ENCODE measurements at places on chromosomes 2 and 18.
A peak's percentile ranks its signal among the peaks of the same experiment; 100 is the strongest.

GRCh38 chr2:221485503-221485870 is 86.6 kb downstream of the EPHA4 start:
- no peaks in the 10 kb centered on the region for H3K27me3 ChIP-seq
- H3K4me3 ChIP-seq, result no peak overlapping the region
- no peaks in the 10 kb centered on the region for H3K36me3 ChIP-seq
- no peaks in the 10 kb centered on the region for H3K4me1 ChIP-seq
- no peak for DNase-seq

DNA sequence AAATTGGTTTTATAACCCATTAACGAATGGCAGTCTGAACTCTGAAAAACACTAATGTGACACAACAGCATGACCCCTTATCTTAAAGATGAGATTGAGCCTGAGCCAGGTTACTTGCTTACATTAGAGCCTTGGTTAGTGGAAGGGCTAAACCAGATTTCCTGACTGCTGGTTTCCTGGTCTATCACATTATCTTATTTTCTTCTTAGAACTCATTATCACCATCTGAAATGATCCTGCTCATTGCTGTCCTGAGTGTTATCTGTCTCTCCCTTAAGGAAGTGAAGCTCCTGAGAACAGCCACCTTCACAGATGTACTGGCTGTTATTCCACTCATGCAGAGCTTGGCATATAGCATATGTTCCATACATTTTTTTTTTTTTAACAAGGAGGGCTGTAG is 9.0 kb upstream of the NRP2 start:
- no peaks in the 10 kb centered on the region for H3K27me3 ChIP-seq
- no peaks in the 10 kb centered on the region for H3K4me1 ChIP-seq
- no peak for DNase-seq
- H3K27ac ChIP-seq, result no peak overlapping the region
- H3K4me3 ChIP-seq, result no peak overlapping the region
- no peaks in the 10 kb centered on the region for H3K36me3 ChIP-seq

- no peak for DNase-seq
- peaks cover 18% of the 10 kb centered on the region for H3K4me1 ChIP-seq
- H3K36me3 ChIP-seq, result no peaks in the 10 kb centered on the region
- H3K27ac ChIP-seq, result no peak overlapping the region
- no peaks in the 10 kb centered on the region for H3K27me3 ChIP-seq
- H3K4me3 ChIP-seq, result no peak overlapping the region
Observed at GRCh38 chr18:79801217-79801616, 3.5 kb downstream of the KCNG2 start.

DNA sequence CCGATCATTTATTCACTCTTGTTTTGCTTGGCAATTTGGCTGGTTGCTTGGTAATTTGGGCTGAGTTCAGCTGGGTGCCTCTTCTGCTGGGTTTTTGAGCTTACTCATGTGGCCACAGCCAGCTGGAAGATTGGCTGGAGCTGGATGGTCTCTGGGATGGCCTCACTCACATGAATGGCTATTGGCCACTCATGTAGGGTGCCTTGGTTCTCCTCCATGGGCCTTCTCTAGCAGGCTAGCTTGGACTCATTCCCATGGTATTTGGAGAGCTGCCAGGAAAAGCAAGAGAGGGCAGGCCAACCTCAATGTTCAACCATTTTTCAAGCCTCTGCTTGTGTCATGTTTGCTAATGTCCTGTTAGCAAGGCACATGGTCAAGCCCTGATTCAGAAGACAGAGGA is 16.9 kb downstream of the ZAP70 start:
- DNase-seq, result no peak
- H3K27ac ChIP-seq, result no peak overlapping the region
- no peaks in the 10 kb centered on the region for H3K36me3 ChIP-seq
- H3K27me3 ChIP-seq, result no peaks in the 10 kb centered on the region

DNA sequence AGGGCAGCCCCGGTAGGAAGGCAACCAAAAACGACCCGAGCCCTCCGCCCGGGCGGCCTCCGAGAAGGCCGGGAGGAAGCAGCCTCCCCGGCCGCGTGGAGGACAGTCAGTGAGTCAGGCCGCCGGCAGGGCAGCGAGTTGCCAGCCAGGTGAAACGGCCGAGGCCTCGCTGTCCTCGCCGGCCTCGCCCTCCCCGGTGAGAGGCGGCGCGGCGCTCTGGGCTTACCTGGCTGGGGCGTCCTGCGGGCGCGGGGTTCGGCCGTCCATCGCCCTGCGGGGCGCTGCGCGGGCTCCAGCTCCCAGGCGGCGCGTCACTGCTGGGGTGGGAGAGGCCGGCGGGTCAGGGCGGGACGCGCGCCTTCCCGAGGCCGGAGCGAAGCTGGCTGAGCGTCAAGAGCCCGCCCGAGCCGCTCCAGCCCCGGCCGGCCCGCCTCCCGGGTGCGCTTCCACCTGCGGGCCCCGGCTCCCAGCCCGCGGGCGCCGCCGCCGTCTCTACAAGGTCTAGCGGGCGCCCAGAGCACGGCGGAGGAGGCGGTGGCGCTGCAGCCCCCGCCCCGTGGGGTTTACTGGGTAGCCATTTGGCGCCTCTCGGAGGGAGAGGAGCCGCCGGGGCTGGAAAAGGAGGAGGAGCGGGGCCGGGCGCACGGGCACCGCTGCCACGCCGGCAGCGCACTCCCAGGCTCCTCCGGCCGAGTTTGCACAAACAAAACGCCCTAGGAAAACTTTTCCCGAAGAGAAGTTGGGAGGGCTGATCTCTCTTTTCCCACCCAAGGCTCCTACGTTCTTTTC is 499 bp downstream of the COBLL1 start:
- peak overlapping the region; percentile 100 for H3K27ac ChIP-seq
- H3K36me3 ChIP-seq, result no peaks in the 10 kb centered on the region
- peak; percentile 87 for DNase-seq
- no peaks in the 10 kb centered on the region for H3K27me3 ChIP-seq
- peaks cover 50% of the 10 kb centered on the region for H3K4me1 ChIP-seq
- peak overlapping the region; percentile 75 for H3K4me3 ChIP-seq

- H3K4me3 ChIP-seq, result no peak overlapping the region
- DNase-seq, result no peak
- H3K36me3 ChIP-seq, result no peaks in the 10 kb centered on the region
- no peak overlapping the region for H3K27ac ChIP-seq
Observed at GRCh38 chr2:234828382-234829073, 123.3 kb upstream of the SH3BP4 start.

- H3K4me1 ChIP-seq, result no peaks in the 10 kb centered on the region
- no peak overlapping the region for H3K4me3 ChIP-seq
- no peaks in the 10 kb centered on the region for H3K27me3 ChIP-seq
- no peaks in the 10 kb centered on the region for H3K36me3 ChIP-seq
Observed at GRCh38 chr2:160351956-160352355, 141.7 kb downstream of the RBMS1 start.

- no peaks in the 10 kb centered on the region for H3K36me3 ChIP-seq
- no peak overlapping the region for H3K27ac ChIP-seq
- H3K27me3 ChIP-seq, result no peaks in the 10 kb centered on the region
- H3K4me1 ChIP-seq, result no peaks in the 10 kb centered on the region
- DNase-seq, result no peak
- H3K4me3 ChIP-seq, result no peak overlapping the region
Observed at GRCh38 chr2:208179028-208179609, 10.7 kb downstream of the C2orf80 start.

DNA sequence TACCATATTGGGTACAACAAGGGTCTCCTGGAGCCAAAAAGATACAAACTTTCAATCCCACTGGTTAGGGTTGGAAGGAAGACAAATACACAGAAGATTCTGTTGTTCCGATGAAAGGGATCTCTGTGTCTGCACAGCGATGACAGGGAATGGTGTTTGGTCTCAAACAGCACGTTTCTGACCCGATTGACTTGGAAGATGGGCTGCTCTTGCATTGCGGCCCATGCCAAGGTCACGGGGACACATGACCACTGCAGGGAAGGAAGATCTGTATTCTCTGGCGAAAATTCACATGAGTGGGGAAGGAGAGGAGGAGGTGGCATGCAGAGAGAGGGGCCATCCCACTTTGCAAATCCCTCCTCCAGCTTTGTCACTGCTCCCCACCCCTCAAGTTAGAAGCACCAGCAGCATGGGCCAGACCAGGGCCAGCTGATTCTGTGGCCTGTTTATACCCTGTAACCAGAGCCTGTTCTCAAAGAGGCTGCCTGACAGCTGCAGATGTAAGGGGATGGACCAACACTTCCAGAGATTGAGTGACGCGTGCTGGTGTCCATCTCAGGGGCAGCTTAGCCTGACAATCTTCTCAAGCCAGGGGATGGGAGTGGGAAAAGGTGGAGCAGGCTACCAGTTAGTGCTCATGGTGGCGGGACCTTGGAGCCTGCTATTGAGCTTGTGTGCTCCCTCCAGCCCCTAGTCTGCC is 57.2 kb downstream of the TNP1 start:
- no peaks in the 10 kb centered on the region for H3K4me1 ChIP-seq
- DNase-seq, result no peak
- no peaks in the 10 kb centered on the region for H3K27me3 ChIP-seq
- no peak overlapping the region for H3K4me3 ChIP-seq
- no peak overlapping the region for H3K27ac ChIP-seq
- H3K36me3 ChIP-seq, result no peaks in the 10 kb centered on the region

- H3K4me1 ChIP-seq, result no peaks in the 10 kb centered on the region
- no peaks in the 10 kb centered on the region for H3K36me3 ChIP-seq
- H3K27me3 ChIP-seq, result no peaks in the 10 kb centered on the region
- no peak for DNase-seq
- no peak overlapping the region for H3K27ac ChIP-seq
Observed at GRCh38 chr2:228417526-228417925, 236.0 kb upstream of the SPHKAP start.

DNA sequence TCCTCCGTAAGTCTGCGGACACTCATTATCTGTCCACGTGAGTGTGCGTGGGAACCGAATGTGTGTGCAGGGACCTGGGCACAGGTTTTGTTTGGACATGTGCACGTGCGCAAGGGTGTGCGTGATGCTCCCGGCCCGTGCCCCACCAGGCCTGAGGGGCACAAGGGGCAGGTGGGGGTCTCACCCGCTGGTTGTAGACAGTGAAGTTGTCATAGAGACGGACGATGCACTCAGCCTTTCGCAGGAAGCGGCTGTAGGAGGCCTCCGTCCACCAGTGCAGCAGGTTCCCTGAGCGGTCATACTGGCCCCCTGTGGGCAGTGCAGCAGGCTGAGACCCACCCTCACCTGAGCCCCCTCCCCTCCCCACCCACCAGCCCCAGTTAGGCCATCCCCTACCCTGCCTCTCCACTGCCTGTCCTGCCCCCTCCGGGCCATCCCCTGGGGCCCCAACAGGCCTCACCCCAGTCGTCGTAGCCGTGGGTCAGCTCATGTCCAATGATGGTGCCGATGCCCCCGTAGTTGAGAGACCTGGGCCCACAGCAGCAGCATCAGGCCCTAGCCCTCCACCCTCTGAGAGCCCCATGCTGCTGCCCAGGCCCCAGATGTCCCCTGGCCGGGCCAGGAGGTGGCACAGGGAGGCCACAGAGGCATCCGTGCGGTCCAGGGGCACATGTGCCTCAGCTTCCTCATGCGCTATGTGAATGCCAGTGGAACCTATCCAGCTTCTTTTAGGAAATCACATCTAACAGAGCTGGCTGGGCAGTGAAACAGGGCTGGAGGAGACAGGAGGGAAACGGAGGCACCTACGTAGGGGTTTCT is 6.1 kb downstream of the ECEL1 start:
- H3K4me1 ChIP-seq, result peaks cover 11% of the 10 kb centered on the region
- no peak overlapping the region for H3K27ac ChIP-seq
- H3K27me3 ChIP-seq, result no peaks in the 10 kb centered on the region
- no peak overlapping the region for H3K4me3 ChIP-seq

DNA sequence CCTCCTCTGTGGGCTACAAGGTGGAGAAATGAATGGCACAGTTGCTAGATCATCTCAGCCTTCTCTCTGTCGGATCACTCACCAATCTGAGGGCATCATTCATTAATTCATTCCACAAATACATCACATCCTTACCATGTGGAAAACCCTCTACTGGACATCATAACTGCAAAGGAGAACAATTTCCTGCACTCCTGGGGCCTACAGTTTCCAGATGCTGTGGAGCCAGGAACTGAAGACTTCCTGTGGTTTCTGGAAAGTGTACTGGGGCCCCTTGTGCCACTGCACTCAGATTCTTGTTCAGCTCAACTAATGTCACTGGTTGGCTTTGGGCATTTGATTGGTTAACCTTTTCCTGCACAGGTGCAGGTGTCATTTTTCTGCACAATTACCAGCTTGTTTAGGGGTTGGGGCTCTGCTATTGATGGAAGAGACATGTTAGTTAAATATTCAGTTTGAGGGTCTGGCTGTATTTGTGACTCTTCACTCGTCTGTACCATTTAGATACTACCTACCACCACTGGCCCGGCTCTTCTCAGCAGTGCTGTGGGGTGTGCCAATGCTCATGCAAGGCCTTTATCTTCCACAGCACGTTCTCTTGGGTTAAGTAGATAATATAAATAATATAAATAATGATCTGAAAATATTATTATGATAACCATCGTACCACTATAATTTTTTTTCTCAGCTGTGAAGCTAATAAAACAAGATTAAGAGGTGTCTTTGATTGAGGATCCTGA is 427.3 kb downstream of the TSN start:
- no peaks in the 10 kb centered on the region for H3K4me1 ChIP-seq
- H3K4me3 ChIP-seq, result no peak overlapping the region
- H3K36me3 ChIP-seq, result no peaks in the 10 kb centered on the region
- H3K27me3 ChIP-seq, result no peaks in the 10 kb centered on the region
- no peak for DNase-seq

DNA sequence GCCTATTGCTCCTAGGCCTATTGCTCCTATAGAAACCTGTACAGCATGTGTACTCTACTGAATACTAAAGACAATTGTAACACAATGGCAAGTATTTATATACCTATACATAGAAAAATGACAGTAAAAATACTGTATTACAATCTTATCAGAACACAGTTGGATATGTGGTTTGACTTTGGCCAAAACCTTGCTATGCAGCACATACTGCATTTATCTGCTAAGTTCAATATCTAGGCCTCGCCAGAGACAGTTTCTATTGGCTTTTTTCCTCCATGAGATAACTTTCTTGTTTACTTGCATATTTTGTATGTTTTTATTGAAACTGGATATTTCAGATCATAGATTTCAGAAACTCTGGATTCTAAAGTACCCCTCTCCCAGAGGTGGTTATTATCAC is 19.3 kb upstream of the TMEM87B start:
- DNase-seq, result no peak
- no peak overlapping the region for H3K27ac ChIP-seq
- H3K27me3 ChIP-seq, result no peaks in the 10 kb centered on the region
- no peak overlapping the region for H3K4me3 ChIP-seq

DNA sequence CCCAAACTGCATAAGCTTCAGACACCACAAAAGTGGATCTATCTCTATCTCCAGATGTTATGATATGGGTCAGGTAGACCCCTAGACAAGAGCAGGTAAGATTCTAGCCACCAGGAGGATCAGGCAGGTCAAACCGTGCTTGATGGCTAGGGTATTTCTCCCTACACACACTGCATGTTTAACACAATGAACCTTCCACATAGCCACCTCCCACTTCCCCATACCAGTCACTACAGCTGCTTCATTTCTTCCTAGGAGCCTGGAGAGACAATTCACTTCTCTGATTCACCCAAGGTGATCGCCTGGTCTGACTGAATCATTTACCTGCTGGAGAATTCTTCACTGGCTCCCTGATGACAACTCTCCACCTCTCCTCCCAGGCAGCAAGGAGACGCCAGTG is 66.0 kb upstream of the MYCN start:
- no peak for DNase-seq
- H3K4me1 ChIP-seq, result no peaks in the 10 kb centered on the region
- no peak overlapping the region for H3K27ac ChIP-seq

- H3K27ac ChIP-seq, result no peak overlapping the region
- peaks cover 11% of the 10 kb centered on the region for H3K4me1 ChIP-seq
- H3K4me3 ChIP-seq, result no peak overlapping the region
- H3K27me3 ChIP-seq, result no peaks in the 10 kb centered on the region
- H3K36me3 ChIP-seq, result no peaks in the 10 kb centered on the region
Observed at GRCh38 chr2:70946832-70947442, 11.2 kb downstream of the ATP6V1B1 start.

Data from body of pancreas (tissue), 4 donors.